ENCODE measurements at places on chromosomes 5 and 9.

DNA sequence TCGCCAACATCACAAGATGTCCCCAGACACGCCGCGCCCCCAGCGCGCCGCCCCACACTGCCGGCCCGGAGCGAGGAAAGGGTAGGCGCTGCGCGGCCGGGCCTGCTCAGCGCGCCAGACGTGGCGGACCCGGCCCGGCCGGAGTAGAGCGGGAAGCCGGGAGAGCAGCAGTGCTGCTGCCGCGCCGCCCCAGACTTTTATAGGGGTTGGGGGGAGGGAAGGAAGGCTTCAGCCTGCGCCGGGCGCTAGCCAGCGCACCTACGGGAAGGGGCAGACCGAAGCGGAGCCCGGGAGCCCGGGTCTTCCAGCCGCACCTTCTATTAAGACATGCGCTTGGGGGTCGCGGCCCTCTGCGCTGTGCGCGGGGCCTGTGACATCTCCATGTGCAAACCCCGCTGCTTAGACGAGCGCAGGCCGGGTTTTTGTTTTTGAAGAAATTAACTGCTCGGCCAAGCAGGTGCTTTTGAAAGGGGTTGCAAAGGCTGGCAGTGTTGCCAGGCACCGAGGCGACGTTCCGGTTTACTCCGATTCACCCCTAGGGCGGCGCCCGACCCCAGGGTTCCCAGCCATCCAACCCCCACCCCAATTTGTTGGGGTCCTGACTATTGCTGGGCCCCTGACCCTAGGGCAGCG is 353 bp upstream of the PAX5 start:
- no peak for DNase-seq

GRCh38 chr9:124079176-124079925 is 67.8 kb downstream of the LHX2 start:
- DNase-seq = no peak

DNA sequence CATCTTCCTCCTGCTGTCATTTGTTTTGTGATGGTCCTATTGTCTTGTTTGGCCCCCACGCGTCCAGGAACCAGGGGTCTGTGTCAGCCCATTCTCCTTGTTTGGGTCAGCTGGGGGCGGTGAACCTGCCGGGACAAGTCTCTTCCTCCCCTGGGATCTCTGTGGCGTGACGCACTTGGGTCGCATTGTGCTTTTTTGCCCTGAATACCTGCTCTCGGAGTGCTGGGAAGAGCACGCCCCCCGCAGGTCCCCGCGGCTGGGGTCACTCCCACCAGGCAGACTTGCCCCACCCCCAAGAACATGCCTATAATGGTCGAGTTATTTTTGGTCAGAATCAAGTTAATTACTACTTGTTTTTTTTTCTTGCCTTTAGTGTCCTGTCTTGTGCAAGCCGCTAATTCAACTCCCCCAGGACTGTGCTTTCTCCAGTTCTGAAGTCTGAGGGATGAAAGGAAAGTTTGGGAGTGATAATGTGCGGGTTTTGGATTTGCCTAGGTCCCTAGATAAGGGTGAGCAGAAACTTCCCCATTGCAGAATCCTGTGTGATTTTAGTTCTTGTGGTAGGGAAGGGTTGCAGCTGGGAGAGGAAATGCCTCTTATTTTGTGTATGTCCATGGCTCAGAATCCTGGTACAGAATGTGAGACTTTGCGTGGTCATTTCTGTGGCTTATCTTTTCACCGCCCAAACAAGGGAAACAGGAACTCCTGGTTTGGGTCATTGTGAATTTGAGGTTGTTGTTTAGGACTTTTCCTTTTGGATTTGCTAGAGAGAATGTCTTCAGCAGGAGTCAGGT is 789 bp downstream of the ACER2 start:
- DNase-seq = no peak

DNA sequence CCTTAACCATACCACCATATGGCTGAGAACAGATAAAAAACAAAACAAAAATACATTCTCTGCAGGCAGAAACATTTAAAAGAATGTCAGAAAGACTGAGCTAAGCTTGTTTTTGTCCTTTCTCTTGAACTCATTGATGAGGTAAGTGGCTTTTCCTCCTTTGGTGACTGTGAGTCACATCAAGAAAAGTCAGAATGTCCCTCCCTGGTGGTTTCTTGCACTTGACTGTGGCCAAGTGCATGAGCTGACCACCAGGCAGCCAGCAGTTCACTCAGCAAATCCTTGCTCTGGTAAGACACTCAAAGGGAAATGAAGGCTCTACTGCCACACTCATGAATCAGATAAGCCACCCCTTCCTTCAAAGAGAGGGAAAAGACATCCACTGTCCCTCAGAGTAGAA is 970.9 kb downstream of the TAF11L14 start:
- no peak for DNase-seq

DNA sequence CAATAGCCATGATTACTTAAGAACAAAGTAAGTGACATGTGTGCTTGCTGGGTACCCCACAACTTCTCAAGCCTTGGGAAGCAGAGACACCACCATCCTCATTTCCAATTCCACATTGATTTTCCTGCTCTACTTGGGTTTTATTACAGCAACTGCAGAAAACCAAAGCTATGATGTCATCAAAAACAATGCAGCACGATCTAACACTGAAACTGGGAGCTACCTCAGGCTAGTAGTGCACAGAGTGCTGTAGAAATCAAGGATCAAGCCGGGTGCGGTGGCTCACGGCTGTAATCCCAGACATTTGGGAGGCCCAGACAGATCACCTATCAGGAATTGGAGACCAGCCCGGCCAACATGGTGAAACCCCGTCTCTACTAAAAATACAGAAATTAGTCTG is 174.4 kb upstream of the MSX2 start:
- no peak for DNase-seq

DNA sequence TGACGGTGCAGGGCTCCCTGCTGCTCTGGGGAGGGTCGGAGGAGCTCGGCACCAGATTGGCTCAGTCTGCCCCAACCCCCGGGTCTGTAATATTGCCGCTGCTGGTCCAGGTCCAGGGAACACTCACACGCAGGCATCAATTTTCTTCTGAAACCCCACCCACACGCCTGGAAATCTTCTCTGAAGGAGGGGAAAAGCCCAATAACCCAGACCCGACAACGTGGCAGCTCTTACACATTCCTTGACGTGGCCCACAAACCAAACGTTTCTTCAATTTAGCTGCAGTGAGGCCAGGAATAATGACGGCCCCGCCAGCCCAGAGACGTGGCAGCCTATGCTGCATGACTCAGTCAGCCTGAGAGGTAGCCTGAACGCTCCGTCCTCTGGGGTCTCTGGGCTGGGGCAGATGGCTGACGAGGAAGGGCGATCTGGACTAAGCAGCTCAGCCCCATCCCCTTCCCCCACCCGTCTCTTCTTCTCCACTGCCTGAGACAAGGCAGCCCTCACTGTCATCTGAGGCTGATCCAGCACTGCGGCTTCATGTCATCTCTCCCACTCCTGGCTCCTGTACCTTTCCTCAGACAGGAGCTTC is 9.9 kb upstream of the SPARC start:
- no peak for DNase-seq

GRCh38 chr9:16475996-16476395 is 394.5 kb downstream of the BNC2 start:
- DNase-seq = no peak

- DNase-seq = no peak
Measured at GRCh38 chr5:50401336-50401735, 39.8 kb downstream of the EMB start.

- DNase-seq = no peak
Measured at GRCh38 chr9:13804532-13804931, 509.4 kb downstream of the NFIB start.

GRCh38 chr9:15725953-15726352 is 173.1 kb downstream of the CCDC171 start:
- no peak for DNase-seq

GRCh38 chr5:14208071-14209021 is 65.2 kb downstream of the TRIO start:
- DNase-seq = no peak

GRCh38 chr9:88991066-88992034 is at the start of gene S1PR3:
TSS of gene S1PR3 (plus strand) at chr9:88991468. CDS start at chr9:89001201, 9,733 bp downstream.
- DNase-seq = no peak

- no peak for DNase-seq
Measured at GRCh38 chr5:565782-566440, 41.7 kb upstream of the SLC9A3 start.

DNA sequence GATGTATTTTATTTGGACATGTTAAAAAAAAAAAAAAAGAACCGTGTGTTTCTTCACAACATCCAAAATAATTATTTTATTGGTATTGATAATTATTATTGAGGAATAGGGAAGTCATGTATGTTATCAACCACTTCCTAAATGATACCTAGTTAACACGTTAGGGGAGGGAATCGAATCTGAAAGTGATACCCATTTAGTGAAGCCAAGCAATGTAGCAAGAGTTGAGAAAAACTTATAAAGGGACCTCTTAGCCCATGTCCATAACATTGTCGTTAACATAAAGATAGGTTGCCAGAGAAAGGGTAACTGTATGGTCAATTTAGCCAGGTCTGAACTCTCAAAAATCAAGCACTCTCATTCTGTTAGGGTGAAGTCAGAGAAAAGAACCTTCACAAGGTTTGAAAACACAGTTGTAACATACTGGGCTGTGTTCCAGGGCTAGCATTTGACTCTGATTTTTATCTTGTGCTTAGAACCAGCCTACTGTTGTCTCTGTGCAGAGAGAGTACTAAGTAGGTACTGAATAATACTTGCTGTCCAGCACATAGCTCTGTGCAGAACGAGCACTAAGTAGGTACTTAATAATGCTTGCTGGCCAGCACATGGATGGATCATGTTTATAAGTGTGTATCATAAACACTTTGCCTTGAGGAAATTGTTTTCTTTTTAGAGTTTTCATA is 60.4 kb downstream of the GHR start:
- DNase-seq = no peak

GRCh38 chr5:17306726-17307091 is 89.3 kb downstream of the BASP1 start:
- DNase-seq = no peak

- no peak for DNase-seq
Measured at GRCh38 chr5:67065237-67065636, 131.4 kb downstream of the CD180 start.

GRCh38 chr5:124349931-124350330 is 396.5 kb downstream of the ZNF608 start:
- DNase-seq = no peak

DNA sequence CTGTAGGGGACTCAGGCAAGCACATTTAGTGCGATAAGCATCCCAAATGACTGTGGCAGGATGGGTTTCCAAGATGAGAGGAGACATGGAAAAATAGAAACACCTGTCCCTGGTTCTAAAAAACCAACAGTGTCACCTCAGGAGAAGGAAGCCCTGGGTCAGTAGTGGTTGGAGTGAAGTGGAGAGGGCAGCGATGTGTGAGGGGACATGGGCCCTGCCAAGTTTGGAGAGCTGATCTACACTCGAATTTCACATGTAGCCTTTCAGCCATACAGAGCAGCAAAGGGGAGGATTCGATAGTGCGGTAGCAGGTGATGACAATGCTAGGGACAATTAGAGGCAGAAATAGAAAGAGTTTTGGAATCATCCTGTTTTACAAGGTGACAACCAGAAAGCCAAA is 32.6 kb upstream of the LHX2 start:
- DNase-seq = no peak

DNA sequence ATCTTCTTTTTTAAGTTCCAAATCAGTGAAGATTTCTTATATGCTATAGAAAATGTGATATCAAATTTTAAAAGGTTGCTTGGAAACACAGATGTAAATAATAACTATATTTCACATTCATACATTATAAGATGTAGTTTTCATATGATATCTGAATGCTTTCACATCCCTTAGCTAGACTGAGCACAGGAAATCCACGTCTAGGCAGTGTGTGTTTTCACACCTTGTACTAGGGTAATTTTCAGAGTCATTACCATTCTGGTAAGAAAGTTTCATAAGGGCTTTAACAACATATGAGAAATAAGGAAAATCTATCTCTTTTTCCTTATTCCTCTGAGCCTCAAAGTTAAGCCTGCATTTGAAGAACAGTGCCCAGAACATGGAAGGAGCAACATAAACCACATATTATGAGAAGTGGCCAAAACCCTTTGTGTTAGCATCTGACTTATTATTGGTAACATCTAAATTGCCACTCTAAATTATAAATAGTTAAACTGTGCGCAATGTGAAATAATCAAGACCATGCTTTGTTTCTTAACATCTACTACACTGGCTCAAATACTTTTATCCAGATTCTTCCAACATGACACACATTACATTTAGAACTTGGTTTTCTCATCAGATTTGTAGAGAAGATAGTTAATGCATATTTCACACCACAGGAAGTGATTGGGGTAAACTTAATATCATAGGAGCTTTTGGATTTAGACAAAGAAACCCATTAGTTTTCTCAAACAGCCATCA is 113.3 kb downstream of the PPP2R2B start:
- no peak for DNase-seq

GRCh38 chr5:150428106-150428876 is 15.6 kb upstream of the CD74 start:
- no peak for DNase-seq

DNA sequence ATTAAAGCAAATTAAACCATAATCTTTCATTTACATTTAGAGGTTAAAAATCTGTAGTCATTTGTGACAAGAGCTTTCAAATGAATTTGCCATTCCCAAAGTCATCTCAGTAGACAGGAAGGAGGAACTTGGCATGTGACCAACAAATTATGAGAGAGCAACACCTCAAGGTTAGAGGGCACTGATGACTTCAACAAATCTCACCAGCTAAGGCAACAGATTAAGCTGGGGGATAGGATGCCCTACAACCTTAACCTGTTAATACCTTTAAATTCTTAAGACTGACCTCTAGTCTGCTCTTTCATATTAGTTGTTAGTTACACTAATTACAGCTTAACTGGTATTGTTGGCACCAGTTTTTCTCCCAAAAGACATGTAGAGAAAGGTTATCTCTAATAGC is 18.4 kb downstream of the POU5F2 start:
- no peak for DNase-seq

DNA sequence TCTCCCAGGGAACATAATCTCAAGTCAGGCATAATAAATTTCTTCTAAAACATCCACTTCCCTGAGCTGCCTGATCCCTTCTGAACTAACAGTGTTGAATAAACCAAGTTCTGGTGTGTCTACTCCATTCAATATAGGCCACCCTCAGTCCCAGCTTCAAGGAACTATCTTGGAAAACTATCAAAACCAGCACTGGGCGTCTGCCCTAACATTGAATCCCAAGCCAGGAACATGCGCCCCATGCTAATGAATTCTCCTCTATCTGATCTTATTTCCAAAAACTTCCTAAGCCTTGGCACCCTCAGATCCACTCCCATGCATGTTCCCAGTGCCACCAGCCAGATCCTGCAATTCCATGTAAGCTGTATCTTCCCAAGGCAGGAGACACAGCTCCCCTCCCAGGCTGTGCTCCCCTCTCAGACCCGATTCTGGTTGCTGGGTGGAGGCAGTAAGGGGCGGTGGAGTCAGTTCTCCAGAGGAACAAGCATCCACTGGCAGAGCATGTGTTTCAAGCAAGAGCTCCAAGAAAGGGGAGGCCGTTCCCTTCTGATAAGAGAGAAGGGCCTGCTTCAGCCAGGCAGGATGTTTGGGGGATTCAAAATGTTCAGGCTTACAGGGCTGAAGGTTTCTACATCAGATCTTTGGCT is 13.1 kb upstream of the FOXI1 start:
- DNase-seq = no peak
